ENCODE measurements at places on chromosomes 5 and 9.
A peak's percentile ranks its signal among the peaks of the same experiment; 100 is the strongest.

- DNase-seq: no peak
These were observed 13.7 kb downstream of the FPGS start for GRCh38 chr9:127816362-127816725.

GRCh38 chr5:9249231-9249630 is 296.6 kb downstream of the SEMA5A start:
- DNase-seq: no peak

GRCh38 chr9:97997330-97998276 is 14.5 kb downstream of the ANP32B start:
- DNase-seq: peak; percentile 35

DNA sequence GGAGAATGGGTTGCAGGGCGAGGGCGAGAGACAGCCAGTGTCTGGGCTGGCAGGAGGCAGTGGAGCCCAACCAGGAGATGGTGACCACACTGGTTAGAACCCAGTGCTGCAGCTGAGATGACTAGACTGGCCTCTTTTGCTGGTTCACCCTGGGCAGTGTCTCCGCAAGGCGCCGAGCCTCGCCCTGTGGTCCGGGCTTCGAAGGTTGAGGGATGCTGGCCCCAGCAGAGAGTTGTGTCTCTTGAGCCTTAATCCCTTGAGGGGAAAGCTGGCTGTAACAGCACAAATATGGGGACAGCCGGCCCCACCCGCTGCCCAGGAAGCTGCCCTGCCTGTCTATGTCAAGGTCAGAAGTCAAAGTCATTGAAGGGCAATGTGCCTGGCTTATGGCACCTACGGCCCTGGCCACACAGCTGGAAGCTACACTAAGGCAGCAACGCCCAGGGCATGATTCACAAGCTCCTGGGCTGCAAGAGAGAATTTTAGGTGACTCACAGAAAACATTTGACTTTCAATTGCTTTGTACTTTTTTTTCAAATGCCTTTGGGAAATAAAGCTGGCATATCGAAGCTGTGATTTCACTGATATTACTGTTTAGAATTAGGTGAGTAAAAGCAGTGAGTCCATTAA is 33.3 kb downstream of the NKX2-5 start:
- DNase-seq: no peak

GRCh38 chr9:81382281-81382680 is 307.1 kb downstream of the TLE1 start:
- DNase-seq: no peak

DNA sequence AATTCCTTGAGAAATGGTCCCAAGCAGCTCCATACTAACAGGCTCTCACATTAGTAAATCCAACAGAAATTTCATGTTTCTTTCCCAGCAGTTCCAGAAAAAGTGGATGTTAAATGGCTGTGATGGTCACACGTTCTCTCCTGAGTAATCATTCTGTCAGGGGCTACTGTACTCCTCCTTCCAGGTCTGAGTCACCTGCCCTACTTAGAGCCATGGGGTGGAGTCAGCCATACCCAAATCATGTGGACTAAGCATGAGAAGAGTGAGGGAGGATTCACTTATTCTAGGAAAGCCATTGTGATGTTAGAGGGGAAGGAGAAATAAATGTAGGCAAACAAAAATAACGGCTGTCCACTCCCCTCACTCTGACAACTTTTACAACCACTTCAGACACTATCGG is 547.2 kb downstream of the CSNK1G3 start:
- DNase-seq: no peak

GRCh38 chr9:86660146-86660943 is 287.0 kb downstream of the GAS1 start:
- DNase-seq: no peak

DNA sequence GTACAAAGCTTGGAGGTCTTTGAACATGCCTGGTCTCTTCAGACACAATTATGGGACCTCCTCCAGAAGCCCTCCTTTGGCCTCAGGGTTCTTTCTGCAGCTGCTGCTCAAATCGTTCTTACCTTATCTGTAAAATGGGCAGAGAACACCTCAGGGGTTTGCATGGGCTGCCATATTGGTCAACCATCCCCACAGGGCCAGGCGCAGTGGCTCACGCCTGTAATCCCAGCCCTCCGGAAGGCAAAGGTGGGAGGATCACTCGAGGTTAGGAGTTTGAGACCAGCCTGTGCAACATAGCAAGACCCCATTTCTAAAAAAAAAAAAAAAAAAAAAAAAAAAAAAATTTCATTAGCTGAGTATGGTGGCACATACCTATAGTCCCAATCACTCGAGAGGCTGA is 29.1 kb upstream of the TCF7 start:
- no peak for DNase-seq

GRCh38 chr9:87722393-87723088 is 3.4 kb upstream of the CTSL start:
- DNase-seq: peak; percentile 50

- DNase-seq: no peak
These were observed 15.2 kb upstream of the CORO2A start for GRCh38 chr9:98207606-98208005.

- DNase-seq: no peak
These were observed 111.5 kb upstream of the RAPGEF1 start for GRCh38 chr9:131851414-131851813.

DNA sequence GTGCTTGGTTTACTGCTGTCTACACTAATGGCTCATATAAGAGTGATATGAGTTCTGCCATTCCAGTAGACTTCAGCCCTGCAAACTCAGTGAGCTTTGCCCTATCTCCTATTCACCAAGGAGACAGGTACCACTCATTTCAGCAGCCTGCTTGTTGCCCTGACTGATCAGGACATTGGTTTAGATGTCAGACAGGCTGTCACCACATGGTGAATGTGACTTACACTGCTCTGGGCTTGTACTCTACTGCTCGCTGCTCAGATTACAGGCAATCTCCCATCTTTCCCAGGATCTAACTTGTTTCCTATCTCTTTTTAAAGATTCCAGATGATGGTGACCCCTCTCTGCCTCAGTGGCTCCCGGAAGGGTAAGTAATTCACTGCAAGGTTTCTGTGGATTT is 123.3 kb upstream of the RUSC2 start:
- DNase-seq: no peak

DNA sequence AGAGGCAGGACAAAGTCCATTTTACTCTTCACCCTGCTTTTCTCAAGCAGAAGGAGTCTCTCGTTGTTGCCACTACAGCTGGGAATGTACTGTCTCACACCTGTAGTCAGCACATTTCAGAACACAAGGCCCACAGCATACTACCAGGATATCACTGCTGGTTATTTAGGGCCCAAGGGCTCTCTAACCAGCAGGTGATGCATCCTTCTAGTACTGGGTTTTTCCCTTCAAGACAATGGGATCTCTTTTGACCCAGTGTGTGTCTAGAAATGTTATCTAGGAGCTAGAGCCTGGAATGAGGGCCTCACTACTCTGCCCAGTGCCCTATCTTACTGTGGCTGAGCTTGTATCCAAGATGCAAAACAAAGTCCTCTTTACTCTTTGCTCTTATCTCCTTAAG is 235.1 kb upstream of the PRR16 start:
- no peak for DNase-seq

GRCh38 chr5:143229896-143230675 is 173.4 kb downstream of the NR3C1 start:
- DNase-seq: peak; percentile 27

DNA sequence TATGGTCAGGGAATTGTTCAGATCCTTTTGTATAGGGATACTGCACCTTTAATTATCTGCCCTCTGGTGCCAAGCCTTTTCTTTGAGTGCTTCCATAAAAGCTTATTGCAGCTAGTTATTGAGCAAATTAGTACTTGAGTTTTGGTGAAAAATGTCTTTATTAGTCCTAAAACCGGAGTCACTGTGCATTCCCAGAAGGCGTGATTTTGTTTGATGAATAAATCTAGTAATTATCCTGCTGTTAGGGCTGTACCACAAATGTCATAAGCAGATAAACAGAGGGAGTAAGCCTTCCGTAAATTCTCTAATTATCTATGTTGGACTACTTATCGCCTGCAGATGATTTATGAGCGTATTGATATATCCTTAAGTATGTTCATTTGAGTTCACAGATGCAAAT is 620.7 kb upstream of the ARRDC3 start:
- DNase-seq: no peak

DNA sequence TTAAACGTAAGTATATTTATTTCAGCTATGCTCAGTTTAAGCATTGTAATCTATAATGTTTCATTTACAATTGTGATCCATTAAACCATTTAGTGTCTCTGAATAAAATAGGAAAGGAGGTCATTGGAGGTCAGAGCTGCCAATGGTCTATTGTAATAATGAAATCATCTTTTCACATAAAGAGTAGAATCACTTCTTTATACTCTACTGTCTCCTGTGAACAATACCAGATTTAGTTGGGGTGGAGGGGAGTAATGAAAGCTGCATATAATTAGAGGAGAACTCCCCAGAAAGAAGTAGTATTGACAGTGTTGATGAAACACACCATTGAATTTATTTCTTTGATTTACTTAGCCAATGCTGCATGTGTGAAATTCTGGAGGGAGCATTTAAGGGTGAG is 35.1 kb upstream of the ZFYVE16 start:
- no peak for DNase-seq

- peak; percentile 2 for DNase-seq
These were observed 30.4 kb downstream of the CAMK4 start for GRCh38 chr5:111254613-111255012.

DNA sequence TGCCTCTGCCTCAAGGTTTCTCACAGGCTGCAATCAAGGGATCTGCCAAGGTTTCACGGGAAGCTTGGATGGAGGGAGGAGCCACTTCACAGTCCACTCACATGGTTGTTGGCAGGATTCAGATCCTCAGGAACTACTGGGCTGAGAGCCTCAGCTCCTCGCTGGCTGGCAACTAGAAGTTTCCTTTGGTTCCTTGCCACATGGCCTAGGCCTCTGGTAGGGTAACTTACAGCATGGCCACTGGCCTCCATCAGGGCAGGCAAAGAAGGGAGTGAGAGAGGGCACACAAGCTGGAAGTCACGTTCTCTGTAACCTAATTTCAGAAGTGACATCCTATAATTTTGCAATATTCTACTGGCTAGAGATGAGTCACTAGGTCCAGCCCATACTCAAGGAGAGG is 32.2 kb downstream of the SPOCK1 start:
- no peak for DNase-seq

GRCh38 chr9:79883073-79883645 is 311.4 kb downstream of the TLE4 start:
- peak; percentile 28 for DNase-seq

GRCh38 chr9:122875523-122875922 is 29.6 kb downstream of the RC3H2 start:
- DNase-seq: peak; percentile 33

- DNase-seq: no peak
These were observed 278.3 kb upstream of the TUT7 start for GRCh38 chr9:86632537-86632936.

DNA sequence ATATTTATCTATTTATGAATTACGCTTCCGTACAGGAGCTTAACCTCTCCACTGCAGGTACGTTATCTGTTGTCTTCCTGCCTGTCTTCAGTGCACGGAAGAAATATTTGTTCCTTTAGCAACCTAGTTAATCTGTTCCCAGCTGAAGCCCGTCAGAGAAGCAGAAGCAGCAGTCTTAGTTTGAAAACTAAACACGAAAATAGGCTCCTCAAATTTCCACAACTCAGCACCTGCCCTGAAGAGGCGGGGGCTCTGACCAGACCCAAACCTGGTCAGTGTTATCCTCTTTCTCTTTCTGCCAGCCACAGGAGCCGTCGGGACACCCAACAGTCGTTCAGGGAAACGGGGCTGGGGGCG is 462 bp downstream of the NUDCD2 start:
- no peak for DNase-seq

DNA sequence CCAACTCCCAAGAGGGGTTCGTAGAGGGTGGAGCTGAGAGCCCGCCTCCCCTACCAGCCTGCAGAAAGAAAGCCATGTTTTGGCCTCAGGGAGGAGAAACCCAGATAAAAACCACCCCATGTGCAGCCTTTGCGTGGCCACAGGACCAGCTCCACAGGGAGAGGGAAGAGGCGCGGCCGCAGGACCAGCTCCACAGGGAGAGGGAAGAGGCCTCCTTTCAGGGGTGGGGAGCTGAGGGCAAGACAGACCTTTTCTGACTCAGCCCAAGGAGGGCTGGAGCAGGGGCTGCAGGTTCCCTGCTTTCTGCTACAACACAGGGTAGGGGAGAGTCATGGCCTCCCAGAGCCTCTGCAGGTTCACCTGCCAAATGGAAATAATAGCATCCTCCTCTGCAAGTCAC is 37.6 kb upstream of the KCNMB1 start:
- DNase-seq: no peak

GRCh38 chr9:137744632-137745183 is 125.9 kb downstream of the EHMT1 start:
- no peak for DNase-seq

GRCh38 chr5:14598225-14598624 is 16.6 kb downstream of the OTULINL start:
- no peak for DNase-seq

DNA sequence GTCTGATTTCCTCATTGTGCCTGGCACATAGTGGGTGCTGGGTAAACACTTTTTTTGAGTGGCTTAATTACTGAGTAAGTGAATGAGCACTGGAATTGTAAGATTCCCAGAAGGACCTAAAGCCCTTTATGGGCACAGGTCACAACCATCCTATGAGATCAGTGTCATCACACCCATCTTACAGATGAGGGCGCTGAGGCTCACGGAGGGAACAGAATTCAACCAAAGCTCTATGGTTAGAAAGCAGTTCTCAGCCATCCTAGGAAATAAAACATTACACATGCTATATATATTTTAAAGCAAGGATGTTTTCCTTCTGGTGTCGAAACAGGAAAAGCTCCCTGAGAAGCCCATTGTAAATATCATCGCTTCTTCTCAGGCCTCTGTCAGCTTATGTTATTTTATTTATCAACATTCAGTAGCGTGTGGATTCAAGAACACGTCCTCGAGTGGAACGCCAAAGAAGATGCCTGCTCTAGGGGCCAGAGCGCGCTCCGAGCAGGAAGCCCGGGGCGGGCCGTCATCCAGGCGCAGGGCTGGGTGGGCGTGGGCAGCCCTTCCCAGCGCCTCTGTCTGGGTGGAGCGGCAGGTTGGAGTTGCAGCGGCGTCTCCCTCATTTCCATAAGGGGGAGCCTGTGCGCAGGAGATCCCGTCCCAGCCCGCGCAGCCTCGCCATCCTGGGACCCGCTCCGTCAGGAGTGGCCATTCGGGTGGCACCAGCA is 155.8 kb upstream of the SMIM23 start:
- peak; percentile 65 for DNase-seq

All from NB4 (cell line).